ENCODE measurements at places on chromosomes 2 and 18.

- no peak for DNase-seq
Measured at GRCh38 chr2:20147351-20147750, 77.6 kb downstream of the SDC1 start.

- DNase-seq: no peak
Measured at GRCh38 chr2:238091436-238092060, 8.6 kb upstream of the ESPNL start.

- DNase-seq: no peak
Measured at GRCh38 chr2:114192362-114192761, 250.1 kb upstream of the DPP10 start.

- DNase-seq: no peak
Measured at GRCh38 chr2:209726311-209726710, 45.3 kb upstream of the UNC80 start.

DNA sequence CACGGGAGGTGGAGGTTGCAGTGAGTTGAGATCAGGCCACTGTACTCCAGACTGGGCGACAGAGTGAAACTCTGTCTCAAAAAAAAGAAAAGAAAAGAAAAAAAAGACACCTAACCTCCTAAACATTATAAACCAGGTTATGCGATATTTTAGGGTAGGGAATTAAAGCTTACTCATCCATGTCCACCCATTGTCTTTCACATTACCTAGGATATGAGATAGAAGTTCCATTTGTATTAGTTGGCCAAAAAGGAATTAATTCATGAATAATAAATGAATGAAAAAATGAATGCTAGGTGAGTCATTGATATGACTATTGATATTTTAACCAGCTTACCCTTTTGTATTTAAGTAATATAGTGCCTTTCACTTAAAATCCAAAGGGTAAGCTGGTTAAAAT, 132.9 kb downstream of the FAM161A start:
- DNase-seq: no peak

DNA sequence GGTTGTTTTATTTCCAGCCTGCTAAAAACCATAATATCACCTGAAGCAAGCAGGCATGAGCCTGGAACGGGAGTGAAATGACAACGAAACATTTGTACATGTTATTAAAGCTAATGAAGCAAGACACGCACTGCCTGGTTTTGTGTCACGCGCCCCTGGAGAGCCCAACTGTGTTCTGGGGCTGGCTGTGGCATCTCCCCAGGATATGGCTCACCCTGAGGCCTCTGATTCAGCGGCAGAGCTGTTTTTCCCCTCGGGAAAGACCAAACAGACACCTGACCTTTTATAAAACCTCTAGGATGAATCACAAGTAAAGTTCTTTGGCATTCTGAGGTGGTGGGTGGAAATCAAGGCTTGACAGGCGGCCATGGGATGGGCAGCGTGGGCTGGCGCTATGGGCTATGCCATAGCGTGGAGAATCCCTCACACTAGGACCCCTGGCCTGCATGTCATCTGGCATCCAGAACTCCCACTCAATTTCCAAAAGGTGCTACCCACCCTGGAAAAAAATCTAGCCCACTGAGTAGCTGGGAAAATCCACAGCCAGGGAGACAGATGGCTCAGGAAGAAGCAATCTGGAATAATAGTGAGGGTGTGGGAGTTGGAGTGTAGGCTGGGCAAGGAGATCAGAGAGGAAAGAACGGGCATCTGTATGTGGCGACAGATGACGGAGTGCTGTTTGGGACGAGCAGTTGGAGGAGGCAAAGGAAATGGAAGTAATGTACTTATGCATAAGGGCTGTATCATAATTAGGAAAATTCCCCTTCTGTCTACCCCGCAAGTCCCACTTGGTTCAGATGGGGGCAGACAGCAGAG, 262.0 kb downstream of the AFF3 start:
- DNase-seq: no peak

DNA sequence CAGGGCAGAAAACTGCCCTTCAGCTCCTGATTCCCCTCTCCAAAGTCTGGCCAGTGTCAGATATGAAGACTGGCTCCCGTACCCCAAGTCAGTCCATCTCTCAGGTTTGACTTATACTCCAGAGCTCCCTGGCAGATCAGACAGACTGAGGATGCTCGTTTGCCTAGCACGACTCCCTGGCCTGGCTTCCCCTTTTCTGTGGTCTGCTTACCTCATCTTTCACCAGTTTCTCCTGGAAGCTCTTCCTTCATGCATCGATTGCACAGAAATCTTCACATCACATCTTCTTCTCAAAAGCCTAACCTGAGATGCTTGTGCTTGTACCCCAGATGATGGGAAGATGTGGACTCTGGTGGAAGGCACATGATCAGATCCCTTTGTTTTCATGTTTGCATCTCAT, 387.9 kb upstream of the POU3F3 start:
- DNase-seq: no peak

GRCh38 chr2:39373181-39373802, 63.8 kb downstream of the MAP4K3 start:
- no peak for DNase-seq

DNA sequence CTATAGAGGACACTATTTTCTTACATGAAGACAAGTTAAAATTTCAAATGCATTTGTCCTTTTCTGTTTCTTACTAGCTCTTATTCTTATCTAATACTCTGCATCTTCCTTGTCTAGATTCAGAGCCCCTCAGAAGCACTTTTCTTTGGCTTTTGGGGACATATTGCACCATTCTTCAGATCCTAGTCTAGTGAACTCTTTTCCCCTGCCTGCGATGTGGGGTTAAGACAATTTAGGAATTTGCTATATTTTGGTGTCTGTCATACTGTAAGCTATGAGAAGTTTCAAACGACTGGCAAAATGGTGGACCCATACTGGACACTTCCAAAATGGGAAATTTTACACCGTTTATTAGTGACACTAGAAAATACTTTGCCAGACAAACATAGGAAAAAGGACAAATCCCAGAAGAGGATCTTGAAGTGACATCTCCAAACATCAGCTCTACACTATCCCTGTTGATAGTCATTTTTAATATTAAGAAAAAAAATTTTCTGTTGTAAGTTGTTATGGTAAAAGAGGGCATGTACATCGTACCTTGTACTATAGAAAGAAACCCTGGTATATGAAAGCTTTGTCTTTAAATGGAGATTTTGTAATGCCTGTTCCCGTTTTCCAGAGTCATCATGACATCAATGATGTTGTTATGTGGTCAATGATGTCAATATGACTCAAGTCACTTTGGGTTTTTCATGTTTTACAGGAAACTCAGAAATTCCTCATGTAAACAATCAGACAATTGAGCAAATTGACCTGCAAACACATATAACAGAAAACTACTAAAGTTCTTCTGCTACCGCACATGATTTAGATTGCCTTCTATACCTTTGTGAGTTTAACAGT, 4.4 kb upstream of the KYNU start:
- no peak for DNase-seq

- no peak for DNase-seq
Measured at GRCh38 chr2:140596447-140596846, 1534.4 kb downstream of the LRP1B start.

DNA sequence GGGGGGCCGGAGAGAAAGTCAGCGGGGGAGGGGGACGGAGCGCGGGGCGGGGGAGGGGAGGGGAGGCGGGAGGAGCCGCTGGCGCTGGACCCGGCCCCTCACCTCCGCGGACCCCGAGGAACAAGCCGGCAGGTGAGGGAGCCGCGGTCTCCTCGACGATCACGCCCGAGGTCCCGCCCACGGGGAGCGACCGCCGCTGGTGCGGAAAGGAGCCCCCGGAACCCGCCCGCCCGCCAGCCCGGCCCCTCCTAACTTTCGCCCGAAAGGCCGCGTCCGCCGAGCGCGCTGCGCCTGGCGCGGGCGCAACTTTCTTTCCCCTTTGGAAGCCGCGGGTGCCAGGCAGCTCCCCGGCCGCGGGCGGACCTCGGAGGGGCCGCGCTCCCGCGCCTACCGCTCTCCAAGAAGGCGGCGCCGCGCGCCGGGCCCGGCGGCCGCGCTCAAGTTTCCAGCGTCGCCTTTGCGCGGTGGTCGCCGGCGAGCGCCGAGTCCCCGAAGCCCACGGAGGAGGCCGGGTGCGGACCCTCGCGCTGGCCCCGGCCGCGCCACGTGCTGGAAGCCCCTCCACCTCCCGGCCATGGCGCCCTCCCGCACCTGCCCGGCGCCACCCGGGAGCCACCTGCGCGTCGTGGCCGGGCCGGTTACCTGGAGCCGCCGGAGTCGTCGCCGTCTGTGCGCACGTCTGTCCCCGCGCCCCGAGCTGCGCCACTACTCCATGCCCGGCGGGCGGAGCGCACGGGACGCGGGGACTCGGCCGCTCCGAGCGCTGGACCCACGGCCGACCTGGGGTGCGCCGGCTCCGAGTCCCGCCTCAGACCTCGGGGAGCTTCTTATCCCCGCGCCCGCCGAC, at the start of gene ALKAL2:
TSS of gene ALKAL2 (minus strand) at position 181 of the 847 bp plus-strand sequence. CDS start 256 bp downstream, outside the sequence.
- DNase-seq: no peak

DNA sequence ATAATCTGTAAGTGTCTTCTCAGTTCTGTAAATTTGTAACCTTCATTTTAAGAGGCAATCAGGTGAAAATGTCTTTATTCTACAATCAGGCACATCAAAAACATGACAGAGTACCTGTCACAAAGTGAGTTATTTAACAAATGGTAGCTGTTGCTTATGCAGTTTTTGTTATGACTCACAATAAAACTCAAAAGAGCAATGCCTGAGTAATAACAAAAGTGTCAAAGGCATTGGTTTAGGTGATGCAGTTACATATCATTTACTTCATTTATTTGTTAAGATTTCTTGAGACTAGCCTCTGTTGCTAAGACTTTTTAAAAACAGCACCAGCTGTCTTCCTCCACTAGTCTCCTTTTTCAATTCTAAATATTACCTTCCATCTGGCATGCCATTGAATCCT, 177.8 kb downstream of the KIAA1328 start:
- no peak for DNase-seq

GRCh38 chr2:121210691-121211090, 74.3 kb downstream of the TFCP2L1 start:
- DNase-seq: no peak

DNA sequence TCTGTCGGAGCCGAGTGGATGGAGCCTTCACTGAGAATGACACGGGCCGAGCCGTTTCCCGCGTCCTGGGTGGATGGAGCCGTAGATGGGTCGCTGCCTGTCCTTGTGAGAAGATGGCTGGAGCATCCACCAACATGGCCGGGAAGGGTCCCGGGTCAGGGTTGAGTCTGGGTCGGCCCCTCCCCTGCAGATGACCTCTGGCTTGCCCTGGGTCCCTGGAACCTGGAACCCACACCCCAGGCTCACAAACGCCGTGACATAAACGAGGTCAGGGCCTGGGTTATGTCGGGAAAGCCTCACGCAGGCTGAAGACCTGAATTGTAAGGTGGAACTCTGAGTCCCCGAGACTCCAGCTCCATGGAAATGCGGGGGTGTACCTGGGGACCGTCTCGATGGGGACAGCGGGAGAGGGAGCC, 94.9 kb downstream of the NFATC1 start:
- no peak for DNase-seq

DNA sequence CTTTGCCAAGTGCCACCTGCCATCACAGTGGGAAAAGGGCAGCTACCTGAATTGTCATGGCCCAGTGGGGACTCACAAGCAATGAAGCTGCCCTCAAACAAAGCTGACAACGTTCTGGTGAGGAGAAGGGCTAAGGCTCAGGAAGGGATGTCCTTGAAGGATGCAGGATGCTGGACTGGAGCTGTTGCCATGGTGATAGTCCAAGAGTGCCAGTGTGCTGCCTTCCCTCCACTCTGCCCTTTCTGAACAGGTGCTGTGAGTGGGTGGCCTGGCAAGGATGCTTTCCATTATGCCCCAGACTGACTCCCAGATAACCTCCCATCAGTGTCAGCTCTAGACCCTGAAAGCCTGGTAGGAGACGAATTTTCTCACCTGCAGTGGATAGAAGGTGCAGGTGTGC, 137.8 kb upstream of the GYPC start:
- no peak for DNase-seq
